ENCODE measurements at places on chromosomes 2 and 18.

- DNase-seq: no peak
These were observed 57.5 kb downstream of the OSR1 start for GRCh38 chr2:19300961-19301360.

- DNase-seq: peak; percentile 64
These were observed 1.1 kb downstream of the RNF103 start for GRCh38 chr2:86622519-86623042.

GRCh38 chr2:232085164-232085563, 123.7 kb downstream of the DIS3L2 start:
- no peak for DNase-seq

GRCh38 chr2:166090908-166091307, 36.9 kb downstream of the SCN1A start:
- DNase-seq: no peak

DNA sequence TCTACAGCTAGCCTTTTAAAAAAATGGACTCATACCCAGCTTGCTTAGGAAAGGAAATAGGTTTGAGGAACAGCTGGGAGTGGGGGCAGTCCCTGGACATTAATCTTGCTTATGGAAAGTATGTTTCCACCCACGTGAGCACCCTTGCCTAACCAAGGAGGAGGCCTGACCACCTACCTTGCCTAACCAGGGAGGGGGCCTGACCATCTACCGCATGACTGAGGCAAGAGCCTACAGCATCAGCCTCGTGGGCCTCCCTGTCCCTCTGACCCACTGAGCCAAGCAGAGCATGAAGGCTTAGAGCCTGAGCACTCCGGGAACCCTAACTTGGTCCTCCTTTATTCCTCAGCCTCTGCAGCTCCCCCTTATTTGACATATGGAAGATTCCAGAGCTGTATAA, 20.2 kb downstream of the PRKAG3 start:
- DNase-seq: no peak

GRCh38 chr2:240789501-240790369, 30.3 kb downstream of the KIF1A start:
- DNase-seq: no peak

DNA sequence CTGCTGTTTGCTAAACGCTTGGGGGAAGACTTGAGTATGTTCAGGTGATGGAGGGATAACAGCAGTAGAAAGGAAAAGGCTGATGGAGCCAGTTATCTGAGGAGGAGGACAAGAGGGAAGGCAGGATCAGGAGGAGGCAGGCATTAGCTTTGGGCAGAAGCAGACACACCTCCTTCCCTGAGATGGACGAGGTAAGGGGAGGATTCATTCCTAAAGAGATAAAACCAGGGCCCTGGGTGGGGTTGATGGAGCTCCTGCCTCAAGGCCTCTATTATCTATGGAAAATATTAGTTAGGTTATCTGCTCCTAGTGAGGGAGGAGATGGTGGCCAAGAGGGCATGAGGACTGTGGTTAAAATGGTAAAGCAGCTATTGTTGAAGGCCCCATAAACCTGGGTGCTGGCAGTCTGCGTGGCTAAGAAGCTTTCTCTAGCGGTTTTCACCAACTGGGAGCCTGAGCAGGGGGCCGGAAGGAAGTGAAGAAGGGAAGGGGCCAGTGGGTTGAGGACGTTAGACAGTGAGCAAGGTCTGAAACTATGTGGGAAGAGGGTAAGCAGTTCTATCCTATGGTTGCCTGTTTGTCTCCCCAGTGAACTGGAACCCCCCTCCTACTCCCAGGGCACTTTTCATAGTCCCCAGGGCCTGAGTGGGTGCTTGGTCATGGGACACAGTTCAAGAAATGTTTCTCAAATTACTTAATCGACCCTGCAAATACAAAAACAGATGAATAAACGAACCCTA, 56.6 kb upstream of the HK2 start:
- DNase-seq: no peak

DNA sequence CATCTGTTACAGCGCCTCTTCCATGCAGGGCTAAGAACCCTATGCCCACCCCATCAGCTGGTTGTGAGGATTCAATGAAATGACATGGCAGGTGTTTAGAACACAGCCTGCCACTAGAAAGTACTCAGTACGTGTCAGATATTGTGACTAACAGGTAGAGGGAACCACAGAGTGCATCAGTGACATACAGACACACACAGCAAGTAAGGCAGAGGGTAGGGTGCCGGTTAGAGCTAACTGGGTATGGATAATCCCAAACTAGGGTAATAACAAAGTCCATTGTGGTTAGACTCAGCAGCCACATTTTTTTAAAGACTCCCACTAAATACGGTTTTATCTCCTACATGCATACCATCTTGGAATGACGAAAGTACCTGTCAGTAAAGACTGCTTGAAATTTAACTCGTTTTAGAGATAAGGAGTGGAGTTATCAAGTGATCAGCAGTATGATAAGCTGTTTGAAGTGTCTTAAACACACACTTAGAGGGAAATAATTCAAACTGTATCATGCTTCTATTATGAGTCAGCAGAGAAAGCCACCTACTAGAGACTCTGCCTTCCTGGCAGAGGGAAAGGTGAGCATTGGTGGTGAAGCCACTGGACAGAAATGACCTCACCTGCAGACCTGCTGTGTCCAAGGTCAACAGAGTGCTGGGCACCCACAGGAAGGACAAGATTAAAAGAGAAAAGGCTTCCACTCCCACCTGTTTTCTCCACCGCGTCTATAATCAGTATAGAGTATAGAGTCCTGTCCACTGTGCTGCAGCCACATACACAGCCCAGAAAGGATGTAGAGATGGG, 20.6 kb downstream of the MPPE1 start:
- no peak for DNase-seq

- DNase-seq: no peak
These were observed 1.1 kb downstream of the SPAG16 start for GRCh38 chr2:213285404-213285803.

GRCh38 chr2:101327863-101328394, 19.4 kb upstream of the RNF149 start:
- DNase-seq: peak; percentile 76

GRCh38 chr2:142944264-142944663, 66.8 kb downstream of the KYNU start:
- no peak for DNase-seq

GRCh38 chr2:97950329-97951154, 45.2 kb downstream of the TMEM131 start:
- no peak for DNase-seq

- no peak for DNase-seq
These were observed 267.4 kb upstream of the CHAC2 start for GRCh38 chr2:53500181-53500580.

DNA sequence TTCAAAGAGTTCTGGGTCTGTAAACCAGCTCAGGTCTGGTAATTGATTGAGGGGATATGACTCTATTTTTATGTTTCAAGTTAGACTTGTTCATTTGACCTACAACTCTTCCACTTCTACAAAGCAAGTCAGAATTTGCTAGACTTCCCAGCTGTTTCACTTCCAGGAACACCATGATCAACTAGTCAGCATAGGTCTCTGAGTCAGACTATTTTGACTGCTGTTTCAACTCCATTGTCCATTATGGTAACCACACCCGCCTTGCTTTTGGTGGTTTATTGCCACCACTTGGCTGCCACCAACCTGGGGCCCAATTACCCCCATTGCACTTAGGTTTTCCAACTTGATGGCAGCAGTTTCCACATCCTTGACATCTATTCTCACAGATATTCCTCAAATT, 116.6 kb downstream of the LAMA3 start:
- DNase-seq: no peak

GRCh38 chr2:224101820-224102630, 62.9 kb upstream of the SERPINE2 start:
- no peak for DNase-seq

- peak; percentile 50 for DNase-seq
These were observed 14.1 kb upstream of the GMPPA start for GRCh38 chr2:219484343-219485200.

GRCh38 chr2:133523406-133523805, 44.9 kb downstream of the NCKAP5 start:
- no peak for DNase-seq

DNA sequence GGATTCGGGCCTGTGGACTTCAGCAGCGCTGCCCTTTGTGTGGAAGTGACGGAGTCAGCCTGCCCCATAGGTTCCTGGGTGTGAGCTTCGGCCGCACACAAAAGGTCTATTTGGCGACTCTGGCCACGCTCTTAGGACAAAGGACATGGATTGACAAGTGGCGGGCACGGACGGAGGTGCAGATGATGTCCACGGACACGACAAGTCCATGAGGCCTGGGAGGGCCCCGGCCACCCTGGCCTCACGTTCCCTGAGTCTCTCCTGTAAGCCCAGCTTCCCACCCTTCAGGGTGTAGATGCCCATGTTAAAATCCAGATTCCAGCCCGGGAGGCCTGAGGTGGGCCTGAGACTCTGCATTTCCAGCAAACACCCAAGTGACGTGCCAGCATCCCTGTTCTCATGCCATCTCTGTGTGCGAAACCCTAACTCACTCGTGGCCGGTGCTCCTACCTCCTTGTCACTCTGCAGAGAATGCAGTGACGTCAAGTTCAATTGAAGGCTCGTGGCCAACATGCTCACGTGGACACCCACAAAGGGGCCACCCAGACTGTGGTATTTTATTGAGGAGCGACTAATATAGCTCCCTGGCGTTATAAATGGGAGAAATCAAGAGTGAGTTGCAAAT, 111.7 kb downstream of the RTP5 start:
- no peak for DNase-seq

DNA sequence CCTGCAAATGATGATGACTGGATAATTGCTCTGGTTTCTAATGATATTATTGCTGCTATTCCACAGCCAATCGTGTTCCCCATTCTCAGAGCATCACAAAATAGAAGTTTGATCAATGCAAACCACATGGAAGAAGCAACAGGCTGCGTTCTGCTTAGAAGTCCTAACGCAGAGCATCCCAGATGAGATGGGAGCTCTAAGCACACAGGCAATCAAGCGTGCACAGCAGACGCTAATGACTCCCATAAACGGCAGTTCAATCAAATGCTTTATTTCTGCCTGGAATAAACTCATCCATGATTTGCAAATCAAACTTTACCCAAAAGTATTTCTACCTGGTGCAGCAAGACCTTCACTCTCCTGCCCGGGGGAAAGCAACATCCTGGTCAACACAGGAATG, 304.2 kb downstream of the FBXO15 start:
- no peak for DNase-seq

- peak; percentile 31 for DNase-seq
These were observed 298.4 kb upstream of the ZNF521 start for GRCh38 chr18:25650201-25650941.

- peak; percentile 37 for DNase-seq
These were observed 132.6 kb upstream of the RBBP8 start for GRCh38 chr18:22800551-22800951.

DNA sequence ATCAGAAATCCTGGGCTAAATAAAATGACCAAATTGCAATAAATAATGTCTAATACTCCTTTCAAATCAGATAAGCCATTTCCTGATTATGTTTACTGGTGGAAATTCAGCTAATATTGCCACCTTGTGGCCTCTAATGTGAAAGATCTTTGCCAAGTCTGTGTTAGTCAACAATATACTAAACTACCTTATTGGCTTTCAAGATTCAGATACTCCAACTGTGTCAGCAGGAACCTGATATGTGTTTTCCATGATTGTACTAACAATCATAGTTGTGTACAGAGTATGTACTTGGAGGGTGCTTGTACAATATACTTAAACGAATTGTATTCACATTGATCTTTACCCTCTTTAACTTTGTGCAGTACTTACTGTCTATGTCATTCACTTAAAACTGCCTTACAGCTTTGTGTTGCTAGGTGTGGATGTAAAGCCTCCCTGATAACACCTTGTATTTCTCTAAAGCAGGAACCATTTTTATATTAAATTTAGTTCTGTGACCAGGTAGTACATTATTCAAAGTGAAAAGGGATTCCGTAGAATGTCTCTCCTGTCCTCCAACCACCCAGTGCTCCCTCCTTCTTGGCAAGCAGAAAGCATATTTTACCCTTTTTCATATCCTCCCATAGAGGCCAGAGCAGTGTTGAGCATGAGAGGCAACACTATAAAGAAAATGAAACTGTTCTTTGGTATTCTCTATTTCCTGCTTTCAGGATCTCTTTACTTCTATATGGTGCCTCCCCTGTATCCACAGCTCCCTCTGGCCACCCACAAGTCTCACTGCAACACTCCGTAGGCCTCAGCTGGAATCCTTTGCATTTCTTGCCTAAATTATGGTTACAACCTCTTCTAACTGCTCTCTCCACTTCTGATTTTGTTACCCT, 75.2 kb upstream of the C2orf15 start:
- DNase-seq: peak; percentile 50

GRCh38 chr18:60740313-60740712, 367.7 kb upstream of the MC4R start:
- DNase-seq: no peak

DNA sequence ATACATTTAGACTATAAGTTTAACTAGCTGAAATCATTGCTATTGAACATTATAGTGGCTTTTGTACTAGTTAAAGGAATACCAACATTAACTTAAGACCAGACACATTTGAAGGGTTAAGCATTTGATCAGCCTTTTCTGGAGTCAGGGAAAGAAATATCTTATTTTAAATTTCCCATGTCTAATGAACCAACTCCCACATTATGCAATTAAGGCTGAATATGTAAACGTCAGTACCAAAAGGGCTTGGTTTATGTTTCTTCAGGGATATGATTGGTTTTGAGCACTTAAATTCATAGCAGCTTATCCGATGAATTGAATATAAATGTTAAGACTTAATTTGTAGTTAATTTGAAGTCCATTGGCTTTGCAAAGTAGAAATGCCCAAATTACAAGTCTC, 344.5 kb downstream of the KIAA1328 start:
- DNase-seq: no peak

- no peak for DNase-seq
These were observed 307.4 kb downstream of the NDUFA10 start for GRCh38 chr2:239717706-239718105.

DNA sequence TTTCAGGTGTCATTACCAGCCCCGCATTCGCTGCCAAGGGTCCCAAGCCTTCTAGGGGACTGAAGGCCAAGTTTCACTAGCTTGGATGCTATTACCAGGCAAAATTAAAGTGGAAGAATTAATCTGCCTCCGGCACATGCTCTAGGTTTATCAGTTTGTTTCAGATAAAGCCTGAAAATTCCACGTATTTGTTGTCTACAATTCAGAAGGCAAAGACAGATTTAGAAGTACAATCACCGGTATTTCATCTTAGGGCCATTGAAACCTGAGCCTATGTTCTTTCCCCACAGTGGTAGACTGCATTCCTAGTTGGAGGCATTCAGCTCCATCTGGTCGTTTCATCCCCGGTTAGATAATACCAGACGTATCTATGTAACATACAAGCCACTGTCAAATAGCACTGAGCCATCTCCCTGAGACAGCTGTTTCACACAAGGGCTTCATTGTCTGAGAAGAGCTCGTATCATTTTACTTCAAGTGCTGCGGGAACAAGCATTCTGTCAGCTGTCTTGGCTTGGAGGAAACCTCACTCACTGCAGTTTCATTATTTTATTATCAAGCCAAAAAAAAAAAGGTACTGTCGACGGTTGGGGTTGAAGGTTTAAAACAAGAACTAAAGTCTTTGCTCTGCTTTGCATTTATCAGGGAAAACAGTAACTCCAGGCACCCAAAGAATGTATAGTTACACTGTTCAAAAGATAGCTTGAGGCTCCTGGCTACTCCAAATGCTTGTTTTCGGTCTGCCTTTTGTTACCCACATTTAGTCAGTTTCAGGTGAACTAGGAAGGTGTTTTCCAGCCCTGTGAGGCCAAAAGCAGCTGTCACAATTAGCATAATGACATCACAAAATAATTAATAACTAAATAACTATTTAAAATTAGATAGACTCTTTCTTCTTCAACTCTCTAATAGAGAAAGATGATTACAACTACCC, 76.7 kb downstream of the TGIF1 start:
- DNase-seq: peak; percentile 96

- no peak for DNase-seq
These were observed 601.1 kb upstream of the SETBP1 start for GRCh38 chr18:44079606-44080005.
